ENCODE measurements at places on chromosomes 6 and 20.
A peak's percentile ranks its signal among the peaks of the same experiment; 100 is the strongest.

GRCh38 chr6:80720824-80721223, 614.4 kb downstream of the BCKDHB start:
- no peak for DNase-seq

DNA sequence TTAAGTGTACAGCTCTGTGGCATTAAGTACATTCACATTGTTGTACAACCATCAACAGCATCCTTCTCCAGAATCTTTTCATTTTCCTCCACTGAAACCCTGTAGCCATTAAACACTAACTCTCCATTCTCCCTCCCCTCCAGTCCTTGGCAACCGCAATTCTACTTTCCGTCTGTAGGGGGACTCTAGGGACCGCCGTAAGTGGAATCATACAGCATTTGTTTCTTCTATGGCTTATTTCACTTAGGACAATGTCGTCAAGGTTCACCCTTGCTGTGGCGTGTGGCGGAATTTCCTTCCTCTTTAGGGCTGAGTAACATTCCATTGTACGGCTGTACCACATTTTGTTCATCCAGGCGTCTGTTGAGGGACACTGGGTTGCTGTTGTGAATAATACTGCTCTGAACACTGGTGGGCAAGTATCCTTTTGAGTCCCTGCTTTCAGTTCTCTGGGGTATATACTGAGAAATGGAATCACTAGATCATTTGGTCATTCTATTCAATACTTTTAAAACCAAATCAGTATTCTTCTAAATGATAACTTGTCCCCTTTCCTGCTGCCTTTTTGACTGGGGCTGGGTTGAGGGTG, 50.7 kb downstream of the PPP1R3G start:
- DNase-seq, result no peak

- peak; percentile 25 for DNase-seq
Measured at GRCh38 chr6:64090352-64090751, 454.8 kb downstream of the PHF3 start.

DNA sequence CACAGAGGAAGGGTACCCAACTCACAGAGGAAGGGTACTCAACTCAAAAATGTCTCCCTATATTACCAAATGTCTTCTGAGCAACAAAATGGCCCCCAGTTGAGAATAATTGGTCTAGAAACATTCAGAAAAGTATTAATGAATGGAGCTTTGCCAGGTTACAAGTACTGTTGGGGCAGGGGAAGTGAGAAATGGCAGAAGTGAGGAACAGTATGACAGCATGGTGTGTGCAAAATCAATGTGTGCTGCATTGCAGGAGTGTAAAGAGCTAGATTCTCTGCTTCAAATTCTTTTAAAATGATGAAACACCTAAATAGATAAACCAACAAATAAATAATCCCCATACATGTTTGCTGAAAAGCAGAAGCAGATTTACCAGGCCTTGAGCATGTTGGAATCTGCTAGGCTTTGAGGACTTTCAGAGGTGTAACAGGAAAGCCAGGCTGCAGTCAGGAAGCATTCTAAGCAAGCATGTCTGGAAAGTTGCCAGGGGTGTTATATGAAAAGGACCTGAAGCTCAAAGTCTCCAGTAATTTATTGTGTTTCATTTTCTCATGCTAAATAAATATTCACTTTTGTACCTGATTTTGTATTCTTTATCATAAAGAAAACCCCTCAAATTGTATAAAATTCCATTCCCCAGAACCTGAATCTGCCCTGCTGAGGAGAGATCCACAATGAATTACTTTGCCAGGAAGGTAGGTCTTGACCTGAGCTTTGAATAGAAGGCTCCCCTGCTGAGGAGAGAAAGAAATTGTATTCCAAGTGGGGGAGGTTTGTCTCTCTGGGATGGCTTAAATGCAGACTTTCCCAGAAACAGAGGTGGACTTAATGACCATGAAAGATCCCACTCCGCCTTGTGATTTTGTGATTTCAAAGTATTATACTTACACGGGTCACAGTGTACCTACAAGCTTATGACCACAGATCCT, 265.0 kb upstream of the MARCKS start:
- DNase-seq, result no peak

GRCh38 chr6:146219101-146219500, 190.2 kb downstream of the GRM1 start:
- no peak for DNase-seq
